ENCODE measurements at places on chromosomes 1 and 21.

GRCh38 chr21:34762786-34763185 is 94.0 kb downstream of the CLIC6 start:
- peak; percentile 30 for DNase-seq

DNA sequence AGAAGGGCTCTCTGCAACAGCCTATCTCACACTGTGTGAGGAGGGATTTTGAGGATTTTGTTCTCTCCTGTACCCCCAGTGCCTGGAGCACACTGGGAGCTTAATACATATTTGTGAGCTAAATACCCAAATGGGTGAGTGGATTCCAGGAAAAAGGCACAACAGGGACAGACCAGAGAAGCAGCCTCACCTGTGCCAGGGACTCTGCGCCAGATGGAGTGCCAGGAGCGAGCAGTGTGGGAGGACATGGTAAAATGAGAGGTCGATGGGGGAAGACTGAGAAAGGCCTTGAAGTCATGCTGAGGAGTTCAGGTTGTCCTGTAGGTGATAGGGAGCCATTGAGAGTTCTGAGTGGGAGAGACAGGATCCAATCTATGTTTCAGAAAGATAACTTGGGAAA is 11.0 kb upstream of the KCNA2 start:
- DNase-seq = no peak

DNA sequence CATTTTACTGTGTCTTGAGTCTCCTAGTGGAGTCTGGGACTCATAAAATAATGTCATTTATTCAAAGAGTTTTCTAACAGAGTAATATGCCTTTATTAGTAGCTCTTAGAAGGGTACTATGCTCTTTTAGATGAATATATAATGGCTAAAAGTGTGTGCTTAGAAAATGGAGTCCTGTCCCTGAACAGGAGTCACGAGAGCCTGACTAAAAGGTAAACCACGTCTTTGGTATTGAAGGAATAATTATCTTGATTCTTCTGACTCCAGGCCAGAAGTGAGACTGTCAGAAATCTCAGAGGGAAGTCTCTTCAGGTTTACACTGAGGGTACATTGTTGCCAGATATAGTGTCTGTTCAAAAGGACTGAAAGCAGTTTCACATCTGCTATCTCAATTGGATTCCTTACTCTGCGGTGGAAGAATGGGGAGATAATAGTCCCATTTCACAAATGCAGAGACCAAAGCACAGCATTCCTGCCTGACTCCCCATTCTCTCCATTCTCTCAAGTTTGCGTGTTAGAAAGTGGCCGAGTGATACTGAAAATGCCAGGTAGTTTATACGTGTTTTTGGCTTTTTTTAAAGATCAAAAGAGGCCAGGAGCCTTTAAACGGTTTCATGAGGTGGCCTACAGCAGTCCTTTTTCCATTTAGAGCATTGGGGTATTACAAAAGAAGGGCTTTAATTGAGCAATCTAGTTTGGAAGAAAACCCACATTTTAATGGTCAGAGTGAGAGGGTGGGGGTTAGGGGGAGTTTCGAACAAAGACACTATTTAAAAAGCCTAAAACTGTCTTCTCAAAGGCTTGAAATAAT is 176.6 kb downstream of the VPS13D start:
- peak; percentile 13 for DNase-seq

DNA sequence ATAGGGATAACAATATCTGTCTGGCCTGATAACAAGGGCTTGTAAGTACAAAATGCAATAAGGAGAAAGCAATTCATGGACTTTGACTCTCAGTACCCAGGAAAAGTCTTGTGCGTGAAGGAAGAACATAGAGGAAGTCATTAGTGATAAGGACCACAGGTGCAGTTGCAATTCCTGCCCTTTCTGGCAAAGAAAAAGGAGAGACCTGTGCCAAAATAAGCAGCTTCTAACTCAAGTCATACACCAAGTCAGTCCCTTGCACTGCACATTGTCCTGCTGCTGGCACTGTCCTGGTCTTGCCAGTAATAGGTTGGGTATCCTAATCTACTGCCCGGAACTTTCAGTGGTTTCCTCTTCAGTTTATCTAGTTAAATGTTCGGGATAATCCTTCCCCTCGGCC is 14.8 kb upstream of the SOD1 start:
- DNase-seq = no peak

- no peak for DNase-seq
Observed at GRCh38 chr1:148363439-148363810, 119.7 kb downstream of the PPIAL4G start.

- no peak for DNase-seq
Observed at GRCh38 chr1:20112279-20113000, 6.9 kb downstream of the PLA2G2D start.

- DNase-seq = peak; percentile 36
Observed at GRCh38 chr1:70528590-70529333, 117.7 kb downstream of the CTH start.

DNA sequence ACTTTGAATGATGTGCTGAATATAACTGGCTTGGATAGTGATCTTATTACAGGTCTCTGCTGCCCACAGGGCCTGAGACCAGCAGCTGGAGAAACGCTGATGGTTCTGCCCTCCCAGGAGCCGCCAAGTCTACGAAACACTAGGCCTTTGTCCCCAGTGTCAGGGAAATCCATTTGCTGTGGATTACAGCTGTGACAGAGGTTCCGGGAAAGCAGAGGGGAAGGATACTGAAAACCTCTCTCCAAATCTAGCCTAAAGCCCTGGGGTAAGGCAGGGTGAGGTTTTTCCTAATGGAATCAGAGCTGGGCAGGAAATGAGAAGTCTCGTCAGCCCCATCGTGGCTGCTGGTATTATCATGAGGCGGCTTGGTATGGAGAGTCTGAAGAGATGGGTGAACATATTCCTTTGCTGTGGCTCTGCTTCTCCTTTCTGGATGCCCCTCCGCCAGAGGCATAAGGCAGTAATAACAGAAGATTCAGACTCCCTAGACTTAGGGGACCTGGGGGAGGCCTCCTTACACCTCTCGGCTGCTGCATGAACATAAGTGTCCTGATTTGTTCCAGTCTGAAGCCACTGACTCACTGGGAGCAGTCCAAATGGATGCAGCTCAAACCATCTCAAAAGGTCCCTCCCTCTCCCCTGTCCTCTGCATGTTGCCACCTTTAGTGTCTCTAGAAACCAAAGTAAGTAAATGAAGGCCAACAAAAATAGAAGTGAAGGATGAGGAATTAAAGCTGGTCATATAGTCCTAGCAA is 48.1 kb downstream of the PHC2 start:
- peak; percentile 49 for DNase-seq

- DNase-seq = no peak
Observed at GRCh38 chr1:245388687-245389086, 233.9 kb downstream of the KIF26B start.

DNA sequence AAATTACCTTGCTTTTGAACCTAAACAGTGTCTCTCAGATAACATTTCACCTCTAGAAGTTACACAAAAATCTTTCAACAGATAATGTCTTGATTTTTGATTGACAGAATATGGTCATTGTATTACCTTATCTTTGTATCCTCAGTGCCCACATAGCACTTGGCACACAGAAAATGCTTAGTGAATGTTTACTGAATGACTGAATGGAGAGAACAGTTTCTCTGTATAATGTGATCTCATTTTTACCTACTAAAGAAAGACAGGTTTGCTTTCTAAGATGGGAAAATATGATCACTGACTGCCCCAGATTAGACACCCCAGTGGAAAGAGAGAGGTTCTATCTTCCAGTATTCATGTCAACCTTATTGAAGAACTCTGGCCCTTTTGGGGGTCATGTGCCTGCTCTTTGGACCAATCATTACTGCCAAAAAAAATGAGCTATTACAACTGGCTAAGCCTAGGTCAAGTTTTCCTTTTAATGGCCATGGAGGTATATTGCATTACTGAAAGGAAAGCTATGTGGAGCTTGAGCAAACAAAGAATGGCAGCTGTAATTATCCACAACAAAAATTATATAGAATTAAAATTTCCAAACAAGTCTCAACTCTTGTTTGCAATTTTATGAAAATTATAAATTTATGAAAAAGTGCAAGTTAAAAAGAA is 117.4 kb downstream of the MAGI3 start:
- DNase-seq = no peak

GRCh38 chr1:79976287-79976686 is 969.8 kb upstream of the ADGRL4 start:
- DNase-seq = no peak

GRCh38 chr1:14659913-14660312 is 61.4 kb downstream of the KAZN start:
- DNase-seq = no peak

- no peak for DNase-seq
Observed at GRCh38 chr1:51726544-51727225, 109.8 kb downstream of the OSBPL9 start.

DNA sequence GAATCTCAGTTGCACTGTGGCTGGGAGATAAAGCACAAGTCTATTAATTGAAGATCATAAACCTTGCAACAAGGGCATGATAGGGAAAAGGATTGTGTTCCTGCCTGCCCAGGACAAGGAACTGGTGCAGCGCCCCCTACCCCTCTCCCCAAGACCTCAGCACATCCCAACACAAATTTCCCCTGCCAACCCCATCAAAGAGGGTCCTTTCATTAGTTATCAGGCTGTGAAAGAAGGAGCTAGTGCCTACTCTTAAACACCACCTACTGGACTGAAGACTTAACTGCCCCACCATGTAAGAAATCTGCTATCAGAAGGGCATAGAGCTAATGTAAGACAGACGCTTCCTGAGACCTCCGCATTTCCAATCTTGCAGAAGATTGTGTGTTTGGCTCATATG is 372.6 kb downstream of the AGBL4 start:
- DNase-seq = no peak

DNA sequence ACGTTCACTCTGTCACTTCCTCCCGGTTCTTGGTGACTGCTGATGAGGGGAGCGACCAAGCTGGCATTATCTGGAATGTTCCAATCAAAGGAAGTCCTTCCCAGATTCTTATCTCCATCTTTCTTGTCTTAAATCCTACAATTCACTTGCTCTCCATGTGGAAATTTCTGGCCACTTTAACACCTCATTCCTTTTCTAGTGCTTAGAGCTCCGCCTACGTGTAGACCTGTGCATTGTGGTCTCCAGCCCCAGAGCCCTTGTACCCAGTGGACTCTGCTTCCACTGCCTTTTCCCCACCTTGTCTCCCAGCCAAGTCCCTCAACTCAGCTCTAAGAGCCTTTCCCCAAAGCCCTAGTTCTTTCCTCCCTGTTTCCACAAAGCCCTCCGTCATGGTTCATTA is 12.2 kb upstream of the KLHDC7A start:
- DNase-seq = no peak

DNA sequence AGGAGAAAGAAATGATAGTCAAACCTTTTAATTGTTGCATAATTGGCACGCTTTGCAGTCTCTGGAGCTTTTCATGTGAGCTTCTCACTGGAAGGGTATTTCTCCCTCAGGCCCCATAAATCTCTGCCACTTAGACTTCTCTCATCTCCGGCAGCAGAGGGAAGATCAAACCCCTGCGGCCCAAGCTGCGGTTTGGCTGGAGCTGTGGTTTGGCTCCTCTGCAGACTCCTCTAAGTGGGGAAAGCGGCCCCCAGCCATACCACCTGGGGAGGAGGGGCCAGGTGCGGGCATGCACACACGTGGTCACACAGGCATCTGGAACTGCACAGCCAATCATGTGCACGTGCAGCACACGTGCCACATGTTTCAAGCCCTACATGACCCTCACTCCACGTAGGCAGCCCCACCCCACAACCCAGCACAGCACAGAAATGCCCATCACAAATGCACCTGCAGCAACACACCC is 58.3 kb downstream of the UBE2T start:
- DNase-seq = peak; percentile 83

DNA sequence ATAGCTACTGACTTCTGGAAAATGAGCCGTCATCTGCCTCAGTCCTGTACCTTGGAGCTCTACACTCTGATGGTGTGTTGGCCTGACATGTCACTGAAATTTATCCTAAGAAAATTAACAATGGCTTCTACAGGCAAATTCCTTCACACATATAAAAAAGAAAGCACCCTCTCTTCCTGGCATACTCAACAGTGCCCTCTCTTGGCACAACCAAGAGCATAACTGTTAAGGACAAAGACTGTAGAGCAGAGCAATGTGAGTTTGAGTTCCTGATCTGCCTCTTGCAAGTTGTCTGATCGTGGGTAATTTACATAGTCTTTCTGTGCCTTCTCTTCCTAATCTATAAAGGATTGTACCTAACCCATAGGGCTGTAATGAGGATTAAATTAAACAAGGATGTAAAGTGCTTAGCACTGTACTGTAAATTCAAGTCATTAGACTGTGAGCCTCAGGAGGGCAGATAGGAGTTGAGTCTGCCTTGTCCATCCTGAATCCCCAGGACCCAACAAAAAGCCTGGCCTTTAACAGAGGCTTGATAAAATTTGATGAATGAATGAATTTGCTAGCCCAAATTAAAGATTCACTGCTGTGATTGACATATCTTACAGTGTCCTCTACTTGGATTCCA is 83.5 kb downstream of the SYF2 start:
- DNase-seq = peak; percentile 17

DNA sequence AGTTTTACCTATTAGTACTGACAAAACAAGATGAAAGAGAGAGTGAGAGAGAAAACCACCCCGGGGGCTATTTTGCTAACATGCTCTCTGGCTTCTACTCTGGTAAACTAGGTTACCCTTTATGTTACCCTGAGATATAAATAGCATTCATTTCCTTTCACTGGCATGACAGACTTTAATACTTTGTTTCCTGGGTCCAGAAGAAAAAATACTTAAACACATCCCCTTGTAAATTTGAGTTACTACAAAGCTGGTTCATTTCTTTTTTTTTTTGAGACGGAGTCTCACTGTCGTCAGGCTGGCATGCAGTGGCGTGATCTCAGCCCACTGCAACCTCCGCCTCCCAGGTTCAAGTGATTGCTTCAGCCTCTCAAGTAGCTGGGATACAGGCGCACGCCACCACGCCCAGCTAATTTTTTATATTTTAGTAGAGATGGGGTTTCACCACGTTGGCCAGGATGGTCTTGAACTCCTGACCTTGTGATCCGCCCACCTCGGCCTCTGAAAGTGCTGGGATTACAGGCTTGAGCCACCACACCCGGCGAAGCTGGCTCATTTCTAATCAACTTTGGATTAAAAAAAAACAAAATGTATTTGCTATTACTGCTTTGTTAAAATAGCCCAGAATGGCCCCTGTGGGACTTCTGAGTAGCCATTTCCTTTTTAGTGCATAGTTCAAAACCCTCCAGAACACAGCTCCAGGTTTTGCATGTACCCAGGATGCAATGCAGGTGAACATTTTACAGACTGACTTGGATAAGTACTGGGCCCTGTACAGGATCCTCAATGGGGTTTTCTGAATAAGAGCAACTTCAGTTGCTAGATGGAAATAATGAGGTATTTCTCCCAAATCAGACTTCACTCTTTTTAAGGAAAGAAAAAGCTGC is 20.6 kb downstream of the INPP5B start:
- DNase-seq = no peak

- DNase-seq = no peak
Observed at GRCh38 chr1:226542623-226543103, 5.9 kb upstream of the STUM start.

GRCh38 chr21:42563261-42563660 is 49.6 kb downstream of the SLC37A1 start:
- DNase-seq = no peak

GRCh38 chr21:39189857-39190604 is 6.8 kb upstream of the PSMG1 start:
- peak; percentile 82 for DNase-seq

All from fibroblast of skin of back (primary cell).